ENCODE measurements at places on chromosomes 4 and X. TPM values are rescaled to one million over a fixed set of nuclear protein-coding genes. Genes with fewer than 3 reads are reported as not detected.
A peak's percentile ranks its signal among the peaks of the same experiment; 100 is the strongest.

GRCh38 chrX:52363247-52363883 is 5.5 kb upstream of the XAGE2 start:
- peak; percentile 31 for DNase-seq

The DSPP gene
- total RNA-seq = not detected

GRCh38 chr4:26367811-26368210 is 47.0 kb downstream of the RBPJ start:
- no peak for DNase-seq

DNA sequence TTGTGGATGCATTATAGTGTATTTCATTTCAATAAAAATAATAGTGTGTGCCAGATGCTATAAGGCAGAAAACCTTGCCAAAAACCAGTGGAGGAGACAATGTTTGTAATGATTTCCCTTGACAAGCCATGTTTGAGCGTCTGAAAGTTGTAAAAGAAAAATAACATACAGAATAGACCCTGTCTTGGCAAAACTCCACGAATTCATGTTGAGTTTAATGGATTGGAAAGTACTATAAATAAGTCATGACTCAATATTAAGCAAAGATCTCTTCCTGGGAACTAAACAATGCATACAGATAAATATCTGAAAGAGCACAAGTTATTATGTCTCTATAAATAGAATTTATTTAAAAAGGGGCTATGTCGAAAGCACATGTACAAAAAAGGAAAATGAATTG is 543.5 kb downstream of the GABRG1 start:
- no peak for DNase-seq

- DNase-seq = no peak
Observed at GRCh38 chr4:15717086-15717485, 14.2 kb downstream of the BST1 start.

- no peak for DNase-seq
Observed at GRCh38 chr4:81204571-81204970, 10.5 kb downstream of the PRKG2 start.

The FGFBP2 gene
- total RNA-seq = 5.2 TPM

- DNase-seq = no peak
Observed at GRCh38 chr4:15799701-15800100, 21.6 kb downstream of the CD38 start.

The MAGED4B gene
- total RNA-seq = 31.9 TPM

The IL21 gene
- not detected for total RNA-seq

DNA sequence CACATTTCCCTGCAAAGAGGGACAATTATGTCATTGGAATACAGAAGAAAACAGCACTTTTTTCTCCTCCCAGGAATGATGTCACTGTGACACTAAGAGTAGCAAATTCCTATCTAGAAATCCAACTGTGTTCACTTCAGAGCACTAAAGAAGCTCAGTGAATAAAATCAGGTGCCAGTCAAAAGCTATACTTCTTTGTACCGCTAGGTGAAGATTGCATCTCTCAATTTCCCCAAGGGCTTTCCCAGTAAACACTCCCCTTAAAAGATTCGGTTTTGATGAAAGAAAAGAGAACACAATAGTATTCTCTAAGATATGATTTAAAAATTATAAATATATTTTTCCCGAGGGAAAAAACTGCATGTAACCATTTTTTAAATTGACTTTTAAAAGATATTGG is 104.7 kb upstream of the MID1 start:
- DNase-seq = no peak

The EOLA1 gene
- 13.4 TPM for total RNA-seq

The TCEAL5 gene
- not detected for total RNA-seq

The MXRA5 gene
- total RNA-seq = 13.7 TPM

DNA sequence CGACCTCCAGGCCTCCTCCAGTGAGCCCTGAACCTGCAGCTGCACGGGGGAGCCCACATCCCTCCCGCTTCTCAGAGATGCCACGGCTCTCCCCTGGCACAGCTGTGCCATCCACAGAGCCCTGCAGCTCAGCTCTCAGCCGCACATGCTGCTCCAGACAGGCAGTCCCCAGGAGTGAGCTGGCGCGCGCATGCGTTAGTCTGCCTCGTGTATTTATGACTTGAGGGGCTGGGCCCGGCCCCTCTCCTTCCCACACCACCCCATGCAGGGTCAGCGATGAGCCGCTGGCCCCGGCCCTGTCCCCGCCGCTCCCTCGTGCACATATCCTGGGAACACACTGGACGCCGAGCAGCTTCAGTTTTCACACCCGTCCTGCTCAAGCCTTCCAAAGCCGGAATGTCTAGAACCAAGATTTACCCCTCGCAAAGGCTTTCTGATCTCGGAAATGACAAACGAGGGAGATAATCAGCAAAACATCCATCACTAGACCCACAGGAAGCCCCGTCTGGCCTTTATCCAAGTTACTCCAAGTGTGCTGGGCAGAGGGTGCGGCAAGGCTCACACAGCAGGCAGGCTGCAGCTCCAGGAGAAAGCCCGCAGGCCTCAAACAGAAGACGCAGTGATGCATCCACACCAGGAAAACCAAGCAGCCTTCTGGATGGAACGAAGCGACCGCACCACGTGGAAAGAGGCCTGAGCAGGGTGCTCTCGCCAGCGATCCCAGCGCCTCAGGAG is 24.3 kb downstream of the GAK start:
- no peak for DNase-seq

DNA sequence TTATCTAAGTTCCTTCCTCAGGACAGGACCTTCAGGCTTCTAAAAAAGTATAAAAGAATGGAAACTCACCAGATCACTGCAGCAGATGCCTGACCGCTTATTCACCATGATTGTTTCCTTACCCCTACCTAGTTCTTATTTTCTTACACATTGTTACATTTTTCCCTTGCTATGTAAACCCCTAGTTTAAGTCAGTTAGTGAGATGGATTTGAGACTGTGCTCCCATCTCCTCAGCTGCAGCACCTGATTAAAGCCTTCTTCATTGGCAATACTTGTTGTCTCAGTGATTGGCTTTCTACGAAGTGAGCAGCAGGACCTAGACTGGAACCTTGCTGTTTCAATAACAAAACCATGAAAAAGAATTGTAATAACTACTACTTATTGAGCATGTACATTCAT is 4.7 kb downstream of the SPARCL1 start:
- no peak for DNase-seq

DNA sequence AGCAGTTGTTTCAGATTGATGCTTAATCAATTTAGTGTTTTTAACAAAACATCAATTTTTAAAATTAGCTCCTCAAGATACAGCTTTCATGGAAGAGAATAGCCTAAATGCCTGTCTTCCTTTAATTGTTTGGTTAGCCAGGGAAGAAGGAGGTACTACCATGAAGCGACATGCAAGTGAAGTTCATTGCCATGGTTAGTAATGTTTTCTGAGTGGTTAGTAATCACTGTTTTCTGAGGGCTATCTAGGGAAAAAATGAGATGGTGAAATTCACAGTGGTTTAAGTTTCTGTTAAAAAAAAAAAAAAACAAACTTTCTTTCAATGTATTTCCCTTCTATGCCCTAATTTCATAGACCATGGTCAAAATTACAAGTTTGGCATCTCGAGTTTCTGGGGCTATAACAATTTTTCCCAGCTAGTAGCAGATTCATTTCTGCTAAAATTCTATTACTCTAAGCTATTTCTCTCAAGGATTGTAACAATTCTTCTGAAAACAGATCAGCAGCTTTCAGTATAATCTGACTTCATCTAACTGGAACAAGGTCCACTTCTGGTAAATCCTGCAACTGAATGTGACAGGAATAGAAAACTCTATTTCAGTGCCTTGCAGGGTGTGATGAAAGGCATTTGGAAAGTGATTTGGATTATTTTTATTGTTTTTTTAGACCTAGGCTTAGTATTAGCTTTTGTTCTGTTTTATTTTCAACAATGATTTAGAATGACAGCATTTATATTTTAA is 157.0 kb downstream of the PCDH18 start:
- DNase-seq = no peak

DNA sequence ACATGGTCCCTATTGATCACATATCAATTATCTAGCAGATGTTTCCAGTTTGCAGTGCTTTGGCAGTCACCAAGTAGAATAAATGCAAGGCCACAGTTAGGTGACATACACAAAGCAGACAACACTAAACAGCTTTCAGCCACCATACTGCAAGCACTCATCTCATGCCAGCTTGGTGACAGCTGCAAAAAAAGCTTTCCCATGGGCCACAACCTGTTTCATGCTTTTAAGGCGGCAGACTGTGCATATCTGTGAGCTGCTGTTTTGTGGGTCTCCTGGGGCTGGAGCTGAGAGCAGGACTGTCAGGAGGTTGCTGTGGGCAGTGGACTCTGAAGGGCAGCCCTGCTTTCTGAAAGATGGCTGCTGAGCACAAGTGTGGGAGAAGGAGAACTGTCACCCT is 82.6 kb downstream of the FHDC1 start:
- no peak for DNase-seq

The FAM9B gene
- not detected for total RNA-seq

GRCh38 chrX:16305187-16305586 is 137.9 kb downstream of the MAGEB17 start:
- DNase-seq = no peak

GRCh38 chr4:140291259-140291658 is 82.2 kb upstream of the SCOC start:
- DNase-seq = no peak

DNA sequence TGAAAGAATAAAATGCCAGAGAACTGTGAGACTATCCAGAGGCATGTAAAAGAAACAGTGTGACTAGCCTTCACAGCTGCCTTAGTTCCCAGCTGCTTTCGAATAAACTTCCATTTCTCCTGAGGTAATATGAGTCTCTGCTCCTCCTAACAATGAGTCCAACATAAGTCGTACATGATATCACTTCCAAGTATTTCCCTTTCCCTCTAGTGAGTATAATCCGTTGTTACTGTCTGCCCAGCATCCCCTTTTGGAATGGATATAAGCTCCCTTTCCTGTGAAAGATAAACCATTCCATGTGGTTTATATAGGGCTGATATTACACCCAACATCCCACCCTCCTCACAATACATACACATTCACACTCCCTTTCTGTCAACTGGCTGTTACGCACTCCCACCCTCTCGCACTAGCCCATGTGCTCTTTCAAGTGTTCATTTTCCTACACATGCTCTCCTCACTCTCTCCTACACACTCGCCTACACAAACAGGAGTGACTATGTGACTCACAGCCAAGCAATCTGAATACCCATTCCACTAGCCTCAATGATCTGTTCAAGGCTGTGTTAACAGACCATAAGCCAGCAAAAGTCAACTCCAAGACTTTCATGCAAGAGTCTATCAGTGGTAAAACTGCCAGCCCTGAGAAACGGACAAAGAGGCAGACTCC is 5.0 kb downstream of the NAF1 start:
- no peak for DNase-seq

DNA sequence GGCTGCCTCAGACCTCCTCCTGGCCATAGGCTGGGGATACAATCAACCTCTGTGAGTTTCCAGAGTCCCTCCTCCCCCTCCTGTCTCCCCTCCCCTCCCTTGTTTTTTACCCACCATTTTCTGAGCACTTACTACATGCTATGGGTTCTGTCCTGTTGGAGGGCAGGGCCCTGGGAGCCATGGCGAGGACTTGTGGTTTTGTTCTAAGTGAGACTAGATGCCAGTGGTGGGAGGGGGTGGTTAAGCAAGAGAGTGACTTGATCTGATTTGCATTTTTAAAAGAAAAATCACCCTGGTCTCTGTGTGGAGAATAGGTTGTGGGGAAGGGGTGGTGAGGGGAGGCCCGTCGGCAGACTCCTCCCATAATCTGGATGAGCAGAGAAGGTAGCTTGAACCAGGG is 39.5 kb downstream of the EFNB1 start:
- DNase-seq = no peak

GRCh38 chrX:46704767-46705386 is 54.0 kb downstream of the SLC9A7 start:
- no peak for DNase-seq

DNA sequence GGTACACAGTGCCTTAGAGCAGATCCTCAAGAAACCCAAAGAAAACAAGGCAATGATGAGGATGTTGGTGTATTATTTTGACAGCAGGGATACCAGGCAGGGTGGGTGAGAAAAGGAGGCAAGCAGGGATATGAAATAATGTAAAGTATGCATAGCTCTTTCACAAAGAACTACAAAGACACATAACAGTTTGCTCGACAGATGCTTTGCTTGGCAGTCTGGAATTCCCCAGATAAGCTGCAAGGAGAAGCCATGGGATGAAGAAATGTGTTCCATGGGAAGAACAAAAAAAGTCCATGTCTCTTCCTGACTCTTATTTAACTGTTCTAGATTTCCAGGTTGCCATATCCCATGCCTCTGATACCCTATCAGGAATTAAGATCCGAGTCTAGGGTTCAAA is 75.4 kb downstream of the FAM13A start:
- DNase-seq = no peak

DNA sequence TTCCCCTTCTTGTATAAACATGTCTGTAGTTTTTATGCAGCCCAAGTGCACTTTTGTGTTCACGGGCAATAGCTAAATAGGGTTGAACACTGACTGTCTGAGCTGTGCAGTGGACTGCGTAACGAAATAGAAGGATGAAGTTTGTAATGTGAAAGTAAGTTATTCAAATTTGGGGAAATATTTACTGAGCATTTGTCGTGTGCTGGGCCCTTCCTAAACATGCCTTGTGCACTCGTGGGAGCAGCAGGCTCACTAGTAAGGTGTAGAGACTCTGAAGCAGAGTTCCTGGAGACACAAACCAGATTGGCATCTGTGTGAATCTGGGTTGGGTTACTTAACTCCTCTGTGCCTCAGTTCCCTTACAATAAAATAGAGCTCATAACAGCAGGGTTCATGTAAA is 51.7 kb upstream of the C1QTNF7 start:
- DNase-seq = no peak

The ERAS gene
- total RNA-seq = not detected

DNA sequence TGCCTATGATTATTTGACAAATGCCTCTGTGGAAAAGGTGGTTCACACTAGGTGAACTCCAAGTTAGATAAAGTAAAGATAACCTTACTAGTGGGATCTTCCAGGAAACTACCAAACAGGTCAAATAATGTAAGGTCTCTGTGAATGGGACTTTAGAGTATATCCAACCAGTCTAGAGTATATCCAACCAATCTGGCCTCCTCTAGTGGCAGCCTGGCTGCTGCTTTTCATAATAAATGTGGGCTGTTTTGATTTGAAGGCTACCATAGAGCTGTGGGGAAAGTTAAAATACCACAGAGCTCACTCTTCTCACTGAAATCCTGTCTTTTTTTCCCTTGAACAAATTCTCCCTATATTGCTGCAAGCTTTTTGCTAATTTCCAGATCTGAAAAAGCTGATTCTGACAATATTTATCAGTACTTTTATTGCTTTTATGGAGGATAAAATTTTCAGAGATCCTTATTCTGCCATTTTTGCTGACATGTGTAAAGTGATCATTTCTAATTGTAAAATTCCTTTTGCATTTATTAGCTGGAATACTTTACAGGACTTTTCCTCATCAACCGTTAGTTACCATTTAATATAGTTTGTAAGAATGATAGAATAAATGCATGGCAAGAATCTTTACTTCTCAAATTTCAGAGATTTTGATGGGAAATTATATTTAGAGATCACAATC is 111.3 kb downstream of the TET2 start:
- no peak for DNase-seq

DNA sequence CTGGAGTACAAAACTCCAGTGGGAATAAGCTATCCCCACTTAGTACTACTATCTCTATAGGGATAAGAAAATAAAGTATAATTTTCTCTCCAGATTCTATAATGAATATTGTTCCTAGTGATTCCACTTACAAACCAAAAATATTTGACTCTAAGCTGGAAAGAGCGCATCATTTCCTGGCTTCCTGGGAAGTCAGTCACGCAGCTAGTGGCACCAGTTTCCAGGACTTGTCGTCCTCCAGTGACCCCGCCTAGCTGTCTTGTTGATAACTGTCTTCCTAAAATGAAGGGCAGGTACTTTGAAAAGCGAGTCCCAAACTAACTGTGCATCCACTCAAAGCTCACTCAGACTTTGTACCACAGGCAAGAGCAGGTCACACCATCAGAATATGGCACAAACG is 39.3 kb downstream of the LNX1 start:
- no peak for DNase-seq

The POF1B gene
- total RNA-seq = 33.4 TPM

All from hepatocyte (in vitro differentiated cells).